ENCODE measurements at places on chromosomes 6 and 20.

GRCh38 chr6:131290955-131291354, 155.7 kb downstream of the AKAP7 start:
- peak; percentile 75 for DNase-seq

DNA sequence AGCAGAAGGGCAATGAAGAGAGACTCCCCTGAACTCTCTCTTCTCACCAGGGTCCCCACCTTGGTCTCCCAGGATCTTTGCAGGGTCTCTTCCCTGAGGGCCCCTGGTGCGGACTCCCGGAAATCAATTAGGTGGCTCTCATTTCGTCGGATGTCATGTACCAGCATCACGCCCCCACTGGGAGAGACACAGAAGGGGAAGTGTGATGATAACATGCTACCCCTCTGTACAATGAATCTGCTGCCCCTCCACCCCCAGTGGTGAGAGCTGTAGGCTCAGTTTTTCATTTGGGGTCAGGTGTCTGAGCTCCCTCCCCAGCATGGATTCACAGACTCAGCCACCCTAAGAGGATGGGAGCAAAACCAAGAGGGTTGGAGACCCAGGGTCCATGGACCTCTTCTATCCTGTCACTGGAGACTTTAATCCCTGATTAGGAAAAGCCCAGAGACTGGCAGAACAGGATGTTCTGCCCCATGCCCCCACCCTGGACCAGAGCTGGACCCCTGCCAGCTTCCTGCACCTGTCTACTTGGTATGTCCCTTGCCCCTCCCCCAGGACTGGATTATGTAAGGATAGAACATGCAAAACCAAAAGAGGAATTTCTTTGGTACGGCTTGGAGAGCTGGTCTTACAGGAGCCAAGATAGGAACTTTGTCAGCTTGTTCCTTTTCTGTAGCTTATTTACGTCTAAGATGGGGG, 11.1 kb downstream of the GGT7 start:
- DNase-seq = no peak

GRCh38 chr6:129543981-129544380, 166.0 kb downstream of the ARHGAP18 start:
- DNase-seq = peak; percentile 21

GRCh38 chr6:137291441-137291840, 72.3 kb upstream of the IFNGR1 start:
- DNase-seq = peak; percentile 91
